Endodermal cell (in vitro differentiated cells): ENCODE measurements at places on chromosomes 2 and 18. TPM values are rescaled to one million over a fixed set of nuclear protein-coding genes. Genes with fewer than 3 reads are reported as not detected.

GRCh38 chr18:63890950-63891304 is 3.4 kb downstream of the SERPINB2 start:
- H3K27ac ChIP-seq, result no peak overlapping the region
- no peaks in the 10 kb centered on the region for H3K36me3 ChIP-seq
- H3K4me1 ChIP-seq, result no peaks in the 10 kb centered on the region
- no peak for DNase-seq

- H3K4me1 ChIP-seq, result no peaks in the 10 kb centered on the region
- no peak overlapping the region for H3K27ac ChIP-seq
- H3K4me3 ChIP-seq, result no peak overlapping the region
- no peaks in the 10 kb centered on the region for H3K36me3 ChIP-seq
- no peak for DNase-seq
Observed at GRCh38 chr2:179435000-179435399, 170.4 kb upstream of the SESTD1 start.

- H3K36me3 ChIP-seq, result no peaks in the 10 kb centered on the region
- H3K27ac ChIP-seq, result no peak overlapping the region
- no peaks in the 10 kb centered on the region for H3K27me3 ChIP-seq
- peak; percentile 28 for DNase-seq
Observed at GRCh38 chr2:46375566-46376125, 78.4 kb downstream of the EPAS1 start.

DNA sequence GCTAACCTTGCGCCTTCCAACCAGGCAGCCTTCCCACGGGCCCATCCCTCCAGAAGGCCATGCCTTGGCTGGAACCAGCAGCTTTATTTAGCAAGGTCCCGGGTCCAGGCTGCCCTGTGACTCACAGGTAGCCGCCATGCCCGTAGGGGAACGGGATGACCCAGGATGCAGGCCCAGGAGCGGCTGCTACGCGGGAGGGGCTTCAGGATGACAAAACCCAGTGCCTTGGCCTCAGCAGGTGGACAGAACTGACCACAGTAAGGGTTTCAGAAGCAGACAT is 63.3 kb downstream of the RTP5 start:
- no peak overlapping the region for H3K27ac ChIP-seq
- H3K4me1 ChIP-seq, result no peaks in the 10 kb centered on the region
- DNase-seq, result peak; percentile 41
- H3K27me3 ChIP-seq, result no peaks in the 10 kb centered on the region
- H3K4me3 ChIP-seq, result no peak overlapping the region

GRCh38 chr2:48714245-48714644 is 41.3 kb downstream of the LHCGR start:
- no peak overlapping the region for H3K27ac ChIP-seq
- no peak for DNase-seq
- no peaks in the 10 kb centered on the region for H3K27me3 ChIP-seq
- no peak overlapping the region for H3K4me3 ChIP-seq

- peak overlapping the region; percentile 78 for H3K27ac ChIP-seq
- no peaks in the 10 kb centered on the region for H3K27me3 ChIP-seq
- H3K4me1 ChIP-seq, result no peaks in the 10 kb centered on the region
- no peak for DNase-seq
Observed at GRCh38 chr2:2848198-2848597, 517.1 kb upstream of the MYT1L start.

DNA sequence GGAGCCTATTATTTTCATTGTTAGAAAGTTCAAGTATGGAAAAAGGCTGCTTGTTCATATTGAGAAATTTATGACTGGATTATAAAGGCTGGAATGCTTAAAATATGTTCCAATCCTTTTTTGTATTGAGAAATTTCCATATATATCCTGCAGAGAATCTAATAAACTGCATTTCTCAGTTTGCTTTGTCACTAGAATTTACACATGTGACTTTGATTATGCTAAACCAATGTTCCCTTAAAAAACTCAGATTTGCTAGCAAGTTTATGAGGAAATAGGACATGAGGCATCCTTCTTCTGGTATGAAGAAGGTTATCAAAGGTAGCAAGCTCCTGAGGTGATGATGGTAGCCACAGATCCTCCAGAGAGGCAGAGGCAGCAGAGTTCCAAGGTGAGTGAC is 29.2 kb upstream of the DSEL start:
- H3K27me3 ChIP-seq, result no peaks in the 10 kb centered on the region
- no peak for DNase-seq
- no peak overlapping the region for H3K27ac ChIP-seq
- no peaks in the 10 kb centered on the region for H3K4me1 ChIP-seq
- H3K36me3 ChIP-seq, result no peaks in the 10 kb centered on the region

- DNase-seq, result no peak
- H3K27me3 ChIP-seq, result no peaks in the 10 kb centered on the region
- H3K4me3 ChIP-seq, result no peak overlapping the region
- H3K4me1 ChIP-seq, result no peaks in the 10 kb centered on the region
- H3K36me3 ChIP-seq, result no peaks in the 10 kb centered on the region
Observed at GRCh38 chr18:13617826-13618515, 108.4 kb downstream of the FAM210A start.

GRCh38 chr2:11157731-11158130 is 2.5 kb downstream of the SLC66A3 start:
- H3K4me3 ChIP-seq, result no peak overlapping the region
- H3K27me3 ChIP-seq, result no peaks in the 10 kb centered on the region
- H3K27ac ChIP-seq, result no peak overlapping the region
- H3K36me3 ChIP-seq, result no peaks in the 10 kb centered on the region
- H3K4me1 ChIP-seq, result peaks cover 5% of the 10 kb centered on the region

DNA sequence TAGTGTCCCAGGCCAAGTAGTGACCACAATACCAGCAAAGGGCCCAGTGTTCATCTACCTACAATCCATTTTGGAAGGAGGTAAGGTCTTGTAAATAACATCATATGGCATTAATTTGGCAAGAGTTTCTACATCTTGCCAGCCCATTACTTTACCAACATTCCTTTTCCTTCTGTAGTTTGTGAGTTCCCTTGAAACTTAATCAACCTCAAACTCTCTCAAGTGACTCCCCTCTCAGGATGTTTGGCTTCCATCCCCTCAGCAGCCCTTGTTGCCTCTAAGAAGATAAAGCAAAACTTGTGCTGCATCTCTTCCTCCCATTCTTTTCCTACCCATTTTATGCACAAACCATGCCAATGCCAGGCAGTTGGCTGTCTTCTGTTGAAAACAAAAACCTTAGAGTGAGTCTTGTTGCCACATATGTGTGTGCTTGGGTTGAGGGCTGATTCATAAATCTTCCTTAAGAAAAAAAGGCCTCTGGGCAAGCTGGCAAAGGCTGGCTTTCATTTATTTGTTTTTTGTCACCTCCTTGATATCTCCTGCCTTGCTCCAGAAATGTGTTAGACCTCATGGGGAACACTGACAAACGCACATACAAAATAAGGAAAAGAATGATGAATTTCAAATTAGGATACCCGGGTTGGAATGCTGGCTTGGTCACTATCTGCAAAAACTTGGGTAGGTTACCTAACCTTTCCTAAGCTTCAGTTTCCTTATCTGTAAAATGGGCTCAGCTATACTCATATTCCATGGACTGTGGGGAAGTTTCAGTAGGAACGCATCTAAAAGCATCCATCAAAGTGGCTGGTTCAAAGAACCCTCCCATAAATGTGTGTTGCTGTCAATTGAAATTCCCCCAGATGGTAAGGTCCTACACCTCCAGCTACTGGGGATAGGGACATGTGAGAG is 29.4 kb upstream of the ST3GAL5 start:
- H3K27ac ChIP-seq, result no peak overlapping the region
- H3K36me3 ChIP-seq, result no peaks in the 10 kb centered on the region
- H3K4me1 ChIP-seq, result peaks cover 8% of the 10 kb centered on the region
- H3K27me3 ChIP-seq, result no peaks in the 10 kb centered on the region
- no peak for DNase-seq

DNA sequence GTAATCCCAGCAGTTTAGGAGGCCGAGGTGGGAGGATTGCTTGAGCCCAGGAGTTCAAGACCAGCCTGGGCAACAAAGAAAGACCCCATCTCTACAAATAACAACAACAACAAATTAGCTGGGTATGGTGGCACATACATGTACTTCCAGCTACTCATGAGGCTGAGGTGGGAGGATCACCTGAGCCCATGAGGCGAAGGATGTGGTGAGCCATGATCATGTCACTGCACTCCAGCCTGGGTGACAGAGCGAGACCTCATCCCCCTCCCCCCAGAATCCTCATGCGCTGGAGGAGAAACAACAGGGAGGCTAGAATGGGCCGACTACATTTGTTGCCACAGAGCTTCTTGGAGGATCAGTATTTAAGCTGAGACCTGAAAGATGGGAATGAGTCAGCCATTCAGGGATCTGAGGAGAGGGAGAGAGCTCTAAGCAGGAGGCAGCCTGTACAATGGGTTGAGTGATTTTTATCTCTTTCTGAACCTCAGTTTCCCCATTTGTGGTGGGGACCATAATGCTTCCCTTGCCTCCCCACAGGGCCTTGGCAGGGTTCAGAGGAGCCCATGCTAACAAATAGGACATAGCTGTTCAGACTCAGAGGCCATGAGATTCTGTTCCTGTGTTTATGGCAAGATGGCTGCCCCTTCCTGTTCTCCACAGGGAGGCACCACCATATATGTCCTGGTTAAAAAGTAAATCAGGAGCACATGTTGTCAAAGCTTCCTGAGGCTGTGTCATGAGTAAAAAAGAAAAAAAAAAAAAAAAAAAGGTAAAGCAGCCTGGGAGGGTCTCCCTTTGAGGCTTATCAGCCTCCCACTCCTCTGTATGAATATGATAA is 131.4 kb upstream of the HAAO start:
- no peak for DNase-seq
- H3K36me3 ChIP-seq, result no peaks in the 10 kb centered on the region
- H3K27ac ChIP-seq, result peak overlapping the region; percentile 80
- no peaks in the 10 kb centered on the region for H3K27me3 ChIP-seq
- H3K4me3 ChIP-seq, result no peak overlapping the region
- peaks cover 50% of the 10 kb centered on the region for H3K4me1 ChIP-seq

DNA sequence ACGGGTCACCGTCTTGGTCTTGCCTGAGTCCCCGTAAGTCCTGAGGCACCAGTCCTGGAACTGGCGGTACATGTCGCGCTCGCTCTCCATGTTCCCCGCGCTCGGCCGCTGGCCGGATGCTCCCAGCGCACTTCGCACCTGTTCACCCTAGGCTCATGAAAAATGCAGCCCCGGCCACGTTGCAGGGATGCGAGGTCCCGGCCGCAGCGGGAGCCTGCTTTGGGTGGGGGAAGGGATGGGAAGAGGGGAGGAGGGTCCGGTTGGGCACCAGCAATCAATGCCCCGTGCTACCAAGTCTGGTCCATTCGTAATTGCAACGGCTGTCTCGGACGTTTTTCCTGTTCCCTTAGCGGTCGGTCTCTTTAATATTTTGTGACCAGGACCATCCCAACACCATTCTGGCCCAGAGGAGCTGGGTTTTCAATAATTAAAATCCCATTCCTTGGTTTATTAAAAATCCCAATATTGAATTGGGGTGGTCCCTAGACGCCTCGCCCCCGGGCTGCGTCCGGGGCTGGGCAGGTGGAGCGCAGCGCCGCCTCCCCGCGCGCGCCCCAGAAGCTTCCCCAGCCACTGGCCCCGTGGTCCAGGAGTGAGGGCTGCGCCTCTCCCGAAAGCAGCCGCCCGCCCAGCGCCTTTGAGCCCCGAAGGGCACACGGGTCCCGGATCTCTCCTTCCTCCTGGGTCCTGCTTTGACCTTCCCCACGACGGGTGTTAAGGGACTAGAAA is 1.4 kb downstream of the NOL4 start:
- peak overlapping the region; percentile 81 for H3K4me3 ChIP-seq
- peaks cover 63% of the 10 kb centered on the region for H3K27me3 ChIP-seq
- H3K27ac ChIP-seq, result no peak overlapping the region
- DNase-seq, result peak; percentile 85

- H3K4me3 ChIP-seq, result no peak overlapping the region
- peaks cover 11% of the 10 kb centered on the region for H3K4me1 ChIP-seq
- DNase-seq, result no peak
- no peaks in the 10 kb centered on the region for H3K36me3 ChIP-seq
- H3K27ac ChIP-seq, result no peak overlapping the region
Observed at GRCh38 chr2:173149491-173149890, 73.8 kb downstream of the MAP3K20 start.

- no peaks in the 10 kb centered on the region for H3K4me1 ChIP-seq
- H3K4me3 ChIP-seq, result no peak overlapping the region
- DNase-seq, result no peak
- H3K27ac ChIP-seq, result no peak overlapping the region
Observed at GRCh38 chr2:28633746-28634145, 117.9 kb upstream of the PPP1CB start.

- H3K27me3 ChIP-seq, result no peaks in the 10 kb centered on the region
- H3K4me3 ChIP-seq, result no peak overlapping the region
- no peaks in the 10 kb centered on the region for H3K36me3 ChIP-seq
- no peak for DNase-seq
- no peaks in the 10 kb centered on the region for H3K4me1 ChIP-seq
- H3K27ac ChIP-seq, result no peak overlapping the region
Observed at GRCh38 chr2:195768431-195768830, 111.4 kb downstream of the SLC39A10 start.

- H3K4me1 ChIP-seq, result no peaks in the 10 kb centered on the region
- H3K27me3 ChIP-seq, result no peaks in the 10 kb centered on the region
- no peak overlapping the region for H3K27ac ChIP-seq
- no peaks in the 10 kb centered on the region for H3K36me3 ChIP-seq
Observed at GRCh38 chr2:215870088-215870490, 143.3 kb downstream of the MREG start.

- H3K4me1 ChIP-seq, result peaks cover 7% of the 10 kb centered on the region
- H3K27me3 ChIP-seq, result no peaks in the 10 kb centered on the region
- DNase-seq, result no peak
- peaks cover 83% of the 10 kb centered on the region for H3K36me3 ChIP-seq
- H3K27ac ChIP-seq, result peak overlapping the region; percentile 21
- no peak overlapping the region for H3K4me3 ChIP-seq
Observed at GRCh38 chr18:58896734-58897508, 32.2 kb downstream of the ZNF532 start.

- H3K36me3 ChIP-seq, result no peaks in the 10 kb centered on the region
- no peak for DNase-seq
- H3K27me3 ChIP-seq, result no peaks in the 10 kb centered on the region
- H3K27ac ChIP-seq, result no peak overlapping the region
Observed at GRCh38 chr18:39951142-39951720, 2003.8 kb upstream of the PIK3C3 start.

DNA sequence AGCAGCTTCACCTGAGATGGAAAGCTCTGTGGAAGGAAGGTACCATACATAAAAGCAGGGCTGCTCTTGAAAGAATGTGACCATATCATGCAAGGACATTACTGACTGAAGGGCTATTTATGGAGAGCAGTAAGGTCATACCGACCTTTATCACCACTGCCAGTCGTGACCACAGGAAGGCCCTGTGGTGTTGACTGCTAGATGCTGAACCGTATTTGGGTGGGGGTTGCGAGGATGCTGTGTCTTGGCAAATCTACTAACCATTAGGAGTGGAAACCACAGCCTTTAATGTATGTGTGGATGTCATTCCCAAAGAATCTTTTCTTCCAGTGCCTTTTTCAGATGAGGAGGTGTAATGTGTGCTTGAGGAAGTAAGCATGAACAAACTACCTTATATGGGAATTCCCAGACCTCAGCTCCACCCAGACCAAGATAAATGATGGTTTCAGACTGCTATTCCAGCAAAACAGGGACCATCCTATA is 60.8 kb downstream of the LIMS1 start:
- no peak overlapping the region for H3K27ac ChIP-seq
- peaks cover 24% of the 10 kb centered on the region for H3K4me1 ChIP-seq
- peaks cover 2% of the 10 kb centered on the region for H3K36me3 ChIP-seq
- DNase-seq, result peak; percentile 62
- H3K4me3 ChIP-seq, result no peak overlapping the region

- H3K27me3 ChIP-seq, result no peaks in the 10 kb centered on the region
- no peak for DNase-seq
- H3K27ac ChIP-seq, result no peak overlapping the region
Observed at GRCh38 chr2:13137679-13138078, 420.9 kb downstream of the TRIB2 start.

The SPR gene
- 6.5 to 13.7 TPM (median 12.3 TPM) in 3 replicates for total RNA-seq

The MEP1B gene
- not detected in 3 replicates for total RNA-seq

The CRYGC gene
- total RNA-seq, result not detected in 2 replicates

The CNDP1 gene
- 0.21 to 0.42 TPM in 2 of 3 replicates, not detected in the other for total RNA-seq

The PRLH gene
- not detected in 3 replicates for total RNA-seq

The ACADL gene
- total RNA-seq, result 0.44 to 1.1 TPM (median 0.96 TPM) in 3 replicates

The DES gene
- total RNA-seq, result 0.88 to 3.8 TPM (median 3.5 TPM) in 3 replicates

The CD302 gene
- 1.9 TPM in 2 replicates for total RNA-seq

The SLC30A3 gene
- 1.5 to 2.8 TPM (median 2.1 TPM) in 3 replicates for total RNA-seq

The NCKAP1 gene
- 128 and 130 TPM in 2 replicates for total RNA-seq
